Stimulated activated CD4-positive, alpha-beta T cell treated with anti-CD3 and anti-CD28 coated beads, Interleukin-1b, Interleukin-23, amount 100 ng/mL, for 24 hours (primary cell): ENCODE measurements at places on chromosomes 7 and 10.

DNA sequence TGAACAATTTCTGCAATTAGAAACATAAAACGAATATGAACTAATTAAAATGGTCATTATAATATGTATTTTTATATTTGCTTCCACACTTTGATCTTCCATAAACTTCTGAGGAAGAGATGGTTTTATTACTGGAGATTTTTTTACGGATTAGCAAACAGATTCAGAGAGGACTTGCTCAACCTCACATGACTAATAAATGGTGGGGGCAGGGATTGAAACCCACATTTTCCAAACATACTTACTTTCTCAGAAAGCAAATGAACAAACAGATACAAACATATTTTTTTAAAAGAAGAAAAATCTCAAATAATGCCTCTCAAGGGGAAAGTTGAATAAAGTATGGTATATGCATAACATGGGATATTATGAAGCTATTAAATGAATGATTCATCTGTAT is 18.3 kb downstream of the ANKMY2 start:
- DNase-seq = no peak

DNA sequence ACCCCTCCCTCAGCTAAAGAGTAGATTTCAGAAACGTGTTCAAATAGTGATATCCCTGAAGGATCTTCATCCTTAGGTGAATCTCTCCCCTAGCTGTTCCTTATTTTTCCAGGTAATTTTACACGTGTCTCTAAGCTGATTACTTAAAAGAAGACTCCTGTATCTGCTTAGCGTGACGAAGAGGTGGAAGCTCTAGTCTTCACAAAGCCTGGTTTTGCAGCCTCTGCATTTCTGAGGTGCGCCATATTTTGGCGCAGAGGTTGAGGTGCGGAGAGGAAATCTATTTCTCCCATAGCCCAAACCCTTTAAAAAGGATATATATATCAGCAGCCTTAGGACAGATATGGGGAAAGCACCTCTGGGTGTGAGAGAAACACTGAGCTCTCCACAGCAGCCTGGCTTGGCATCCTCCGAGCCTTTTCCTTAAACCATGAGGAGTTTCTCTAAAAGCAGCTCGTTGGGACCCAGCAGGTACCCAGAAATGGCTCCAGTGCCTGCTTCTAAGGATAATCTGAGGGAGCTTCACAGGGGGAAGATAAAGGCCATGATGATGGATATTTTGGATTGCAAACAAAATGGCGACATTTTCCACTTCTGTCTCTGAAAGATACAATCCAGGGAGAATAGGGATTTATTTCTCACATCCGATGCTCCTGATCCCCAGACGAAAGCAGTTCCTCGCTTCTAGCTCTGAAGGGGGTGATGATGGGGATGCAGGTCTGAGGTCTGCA is 3.0 kb upstream of the HOXA2 start:
- no peak for DNase-seq

- no peak for DNase-seq
Measured at GRCh38 chr10:97673736-97674525, 13.1 kb downstream of the AVPI1 start.

- DNase-seq = no peak
Measured at GRCh38 chr7:108653526-108653925, 83.9 kb downstream of the DNAJB9 start.

DNA sequence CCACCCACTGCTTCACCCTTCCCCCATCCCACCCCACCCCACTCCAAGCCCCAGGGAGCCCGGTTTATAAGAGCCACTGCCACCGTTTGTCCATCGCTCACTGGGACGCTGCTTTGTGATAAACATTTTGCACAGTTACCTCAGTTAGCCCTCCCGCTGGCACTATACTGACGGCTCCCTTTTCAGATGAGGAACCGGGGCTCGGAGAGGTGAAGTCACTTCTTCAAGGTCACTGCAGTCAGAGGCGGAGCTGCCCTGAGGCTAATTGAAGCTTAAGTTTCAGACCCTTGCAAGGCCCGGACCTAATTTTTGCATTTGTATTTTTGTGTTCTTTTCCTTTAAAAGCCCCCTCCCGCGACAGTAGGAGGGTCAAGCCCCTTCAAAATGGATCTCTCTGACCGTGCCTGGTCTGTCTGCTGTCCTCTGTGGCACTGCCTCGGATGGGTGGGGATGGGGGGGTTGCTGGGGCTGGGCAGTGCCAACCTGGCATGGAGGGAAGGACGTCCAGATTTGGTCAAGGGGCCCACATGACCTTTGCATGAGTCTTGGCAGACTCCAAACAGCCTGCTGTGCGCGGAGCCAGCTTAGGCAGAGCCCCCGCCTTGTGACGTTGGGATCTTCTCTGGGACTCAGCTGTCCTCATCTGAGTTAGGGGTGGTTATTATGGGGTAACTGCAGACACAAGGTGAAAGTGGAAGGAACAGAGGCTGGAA is 17.7 kb upstream of the NODAL start:
- DNase-seq = no peak

DNA sequence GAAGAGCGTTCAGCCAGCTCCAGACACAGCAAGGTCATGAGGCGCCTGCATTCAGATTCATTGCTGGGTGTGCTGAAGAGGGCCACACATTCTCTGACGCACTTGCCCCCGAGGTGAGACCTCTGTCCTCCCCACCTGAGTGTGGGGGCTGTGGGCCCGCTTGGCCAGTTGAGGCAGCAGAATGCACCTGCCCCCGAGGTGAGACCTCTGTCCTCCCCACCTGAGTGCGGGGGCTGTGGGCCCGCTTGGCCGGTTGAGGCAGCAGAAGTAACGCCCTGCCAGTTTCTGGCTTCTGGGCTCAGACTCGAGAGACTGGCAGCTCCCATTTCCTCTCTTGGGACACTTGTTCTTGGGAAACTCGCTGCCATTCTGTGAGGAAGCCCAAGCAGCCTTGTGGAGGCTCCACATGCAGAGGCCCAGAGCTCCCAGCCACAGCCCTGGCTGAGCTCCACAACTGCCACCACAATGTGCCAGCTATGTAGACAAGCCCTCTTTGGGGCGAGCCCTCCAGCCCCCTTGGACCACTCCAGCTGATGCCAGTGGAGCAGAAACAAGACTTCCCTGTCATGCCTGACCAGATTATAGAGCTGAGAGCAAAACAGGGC is 434.0 kb downstream of the DNAJB6 start:
- DNase-seq = no peak

DNA sequence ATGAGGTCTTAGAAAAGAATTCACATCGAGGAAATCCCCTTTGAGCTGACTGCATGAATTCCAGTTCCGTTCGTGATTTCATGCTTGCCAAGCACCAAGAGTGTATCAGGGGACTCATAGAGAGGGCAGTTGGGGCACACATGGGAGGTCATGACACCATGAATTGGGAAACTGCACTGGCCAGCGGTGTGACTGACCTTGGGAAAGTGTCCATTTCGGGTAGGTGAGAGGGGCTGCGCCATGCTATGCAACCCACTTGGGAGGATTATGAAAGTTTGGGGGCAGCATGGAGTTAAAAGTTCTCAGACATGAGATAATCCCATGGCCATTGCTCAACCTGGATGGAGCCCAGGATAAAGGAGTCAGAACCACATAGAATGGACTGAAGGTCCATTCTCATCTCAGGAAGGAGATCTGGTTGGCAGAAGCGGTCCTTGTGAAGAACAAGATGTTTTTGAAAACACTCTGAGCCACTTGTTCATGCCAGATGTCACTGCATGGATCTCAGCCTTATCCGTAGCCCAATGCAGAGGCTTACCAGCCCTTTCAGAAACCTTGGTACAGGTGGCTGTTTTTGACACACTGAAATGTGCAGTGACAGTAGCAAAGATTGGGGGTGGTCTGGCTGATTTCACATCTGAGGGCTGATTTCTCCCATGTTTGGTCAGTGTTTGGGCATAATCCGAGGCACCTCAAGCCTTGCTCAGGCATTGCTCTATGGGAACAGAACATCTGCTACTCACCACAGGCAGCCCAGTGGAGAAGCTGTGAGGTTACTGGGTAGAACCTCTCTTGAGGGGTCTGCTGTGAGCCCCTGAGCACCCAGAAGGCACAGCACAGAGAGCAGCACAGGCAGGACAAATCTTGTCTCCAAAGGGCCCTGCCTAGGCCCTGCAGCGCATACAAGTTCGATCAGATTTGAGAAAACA is 252.3 kb downstream of the CXCL12 start:
- no peak for DNase-seq

DNA sequence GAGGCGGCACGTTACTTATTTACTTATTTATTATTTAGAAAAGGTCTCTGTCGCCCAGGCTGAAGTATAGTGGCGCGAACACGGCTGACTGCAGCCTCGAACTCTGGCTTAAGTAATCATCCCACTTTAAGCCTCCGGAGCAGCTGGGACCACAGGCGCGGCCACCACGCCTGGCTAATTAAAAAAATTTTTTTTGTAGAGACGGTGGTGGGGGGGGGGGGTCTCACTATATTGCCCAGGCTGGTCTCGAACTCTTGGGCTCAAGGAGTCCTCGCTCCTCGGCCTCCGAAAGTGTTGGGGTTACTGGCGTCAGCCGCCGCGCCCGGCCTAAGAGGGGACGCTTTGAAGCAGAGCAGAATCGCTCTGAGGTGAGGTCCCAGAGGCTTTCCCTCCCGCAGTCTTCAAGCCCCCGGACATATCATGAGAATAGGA is 675 bp upstream of the FRAT2 start:
- DNase-seq = no peak

- DNase-seq = no peak
Measured at GRCh38 chr10:100100651-100101184, 19.0 kb upstream of the CPN1 start.

- DNase-seq = no peak
Measured at GRCh38 chr7:72249106-72249505, 163.0 kb downstream of the CALN1 start.

- DNase-seq = no peak
Measured at GRCh38 chr10:121928528-121928884, 675 bp upstream of the ATE1 start.

DNA sequence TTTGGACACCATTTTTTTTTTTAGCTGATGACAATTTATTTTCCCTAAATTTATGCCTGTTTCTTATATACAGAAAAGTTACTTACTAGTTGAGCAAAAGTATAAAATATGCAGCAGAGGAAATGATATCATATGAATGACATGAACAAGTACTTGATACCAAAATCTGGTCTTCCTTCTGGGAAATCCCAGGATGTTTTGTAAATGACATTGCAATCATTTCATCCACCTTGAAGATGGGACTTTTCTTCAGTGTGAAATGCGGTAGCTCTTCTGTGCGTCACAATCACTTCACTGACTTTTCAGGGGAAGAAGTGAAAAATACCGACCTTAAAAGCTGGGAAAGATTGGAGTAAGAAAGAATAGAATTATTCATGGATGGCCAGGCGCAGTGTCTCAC is 23.8 kb downstream of the C1QL3 start:
- DNase-seq = no peak
